Left renal cortex interstitium (tissue), 4 donors: ENCODE measurements at places on chromosomes 7 and 10.
A peak's percentile ranks its signal among the peaks of the same experiment; 100 is the strongest.

DNA sequence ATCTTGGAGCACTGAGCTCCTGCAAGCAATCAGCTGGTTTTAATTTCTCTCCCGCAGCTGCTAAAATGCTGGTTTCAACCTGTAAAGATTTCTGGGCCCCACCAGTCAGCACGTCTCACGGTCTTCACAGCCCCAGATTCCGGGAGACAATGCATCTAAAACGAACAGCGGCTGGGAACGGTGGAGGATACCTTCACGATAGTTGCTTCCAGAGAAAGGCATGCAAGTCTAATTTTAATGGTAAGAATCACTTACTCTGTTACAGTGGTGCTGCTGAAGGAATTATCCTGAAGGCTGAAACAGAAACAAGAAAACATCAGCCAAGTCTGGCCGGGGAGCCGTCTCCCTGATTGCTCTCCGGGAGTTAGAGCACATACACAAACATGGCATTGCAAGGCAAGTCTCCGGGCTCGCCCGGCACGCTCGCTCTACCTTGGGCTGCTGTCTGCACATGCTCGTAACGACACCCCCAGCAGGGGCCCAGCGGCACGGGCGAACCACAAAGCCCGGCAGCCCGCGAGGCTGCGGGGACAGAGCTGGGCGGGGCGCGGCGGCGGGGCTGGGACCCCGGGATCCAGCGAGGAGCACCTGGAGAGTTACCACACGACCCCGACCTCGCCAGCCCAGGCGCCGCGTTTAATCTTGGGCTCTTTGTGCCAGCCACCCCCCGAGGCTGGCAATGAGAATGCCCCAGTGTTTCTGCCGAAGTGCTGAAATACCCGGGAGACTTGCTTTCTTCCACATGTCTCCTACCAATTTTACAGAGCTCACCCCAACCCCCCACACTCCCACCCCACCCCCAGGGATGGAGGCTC is at the start of gene FAM13C:
Gene FAM13C (minus strand): TSS at position 406 of the 815 bp plus-strand sequence. CDS start 89 bp downstream, at position 317.
- DNase-seq: peak; percentile 55

- no peak for DNase-seq
These were observed 14.6 kb downstream of the IFIT3 start for GRCh38 chr10:89342206-89342958.

- DNase-seq: peak; percentile 28
These were observed 55.2 kb upstream of the GSDME start for GRCh38 chr7:24812305-24812945.

GRCh38 chr10:86579883-86580520 is 58.4 kb upstream of the WAPL start:
- DNase-seq: no peak

- DNase-seq: no peak
These were observed 53.3 kb upstream of the SAMD8 start for GRCh38 chr10:75058161-75058560.

DNA sequence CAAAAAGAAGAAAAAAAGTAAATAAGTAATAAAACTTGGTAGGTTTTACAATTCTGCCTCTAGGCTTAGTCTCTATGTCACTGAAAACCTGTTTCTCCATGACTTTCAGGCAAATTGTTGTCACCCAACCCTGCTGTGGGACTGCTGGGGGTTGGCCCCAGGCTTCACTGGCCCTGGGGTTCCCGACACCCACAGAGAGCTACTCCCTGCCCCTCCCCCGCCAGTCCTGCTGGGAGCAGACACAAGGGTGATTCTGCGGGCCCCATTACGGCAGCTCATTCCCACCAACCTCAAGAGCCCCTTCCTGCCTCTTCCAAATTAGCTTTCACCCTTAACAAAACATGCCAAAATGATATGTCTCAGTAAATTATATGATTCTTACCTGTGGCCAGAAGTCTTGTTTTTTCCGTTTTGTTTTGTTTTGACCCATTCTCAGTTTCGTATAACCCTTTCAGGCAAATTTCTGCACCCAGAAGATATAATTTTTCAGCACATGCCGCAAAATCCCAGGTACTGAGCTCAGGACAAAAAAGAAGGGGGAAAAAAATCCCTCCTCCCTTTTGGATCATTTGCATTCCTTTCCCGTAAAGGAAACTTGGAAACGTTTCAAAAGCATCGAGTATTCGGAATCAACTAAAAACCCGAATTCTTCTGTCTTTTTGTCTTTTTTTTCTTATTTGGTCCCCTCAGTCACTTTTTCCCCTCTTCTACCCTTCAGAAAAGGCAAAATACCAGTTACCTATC is 27.8 kb downstream of the CHST15 start:
- DNase-seq: no peak

DNA sequence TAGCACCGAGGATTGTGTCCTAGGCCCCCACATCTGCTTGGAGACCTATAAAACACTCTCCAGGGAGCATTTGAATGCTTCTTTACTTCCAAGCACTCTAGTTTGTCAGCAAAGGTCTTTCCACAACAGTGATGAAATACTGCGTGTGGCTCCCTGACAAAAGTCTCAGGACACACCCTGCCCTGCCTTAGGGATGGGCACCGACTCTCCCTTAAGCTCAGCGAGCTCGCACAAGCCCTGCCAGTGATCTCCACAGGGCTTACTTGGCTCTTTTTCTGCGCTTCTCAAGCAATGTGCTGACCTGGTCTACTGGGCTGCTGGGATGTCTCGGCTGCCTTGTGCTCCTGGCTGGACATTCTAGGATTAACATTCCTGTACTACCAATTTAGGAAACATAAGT is 84.3 kb upstream of the MPP7 start:
- no peak for DNase-seq

- DNase-seq: no peak
These were observed 315.1 kb downstream of the BBS9 start for GRCh38 chr7:33444511-33444910.

DNA sequence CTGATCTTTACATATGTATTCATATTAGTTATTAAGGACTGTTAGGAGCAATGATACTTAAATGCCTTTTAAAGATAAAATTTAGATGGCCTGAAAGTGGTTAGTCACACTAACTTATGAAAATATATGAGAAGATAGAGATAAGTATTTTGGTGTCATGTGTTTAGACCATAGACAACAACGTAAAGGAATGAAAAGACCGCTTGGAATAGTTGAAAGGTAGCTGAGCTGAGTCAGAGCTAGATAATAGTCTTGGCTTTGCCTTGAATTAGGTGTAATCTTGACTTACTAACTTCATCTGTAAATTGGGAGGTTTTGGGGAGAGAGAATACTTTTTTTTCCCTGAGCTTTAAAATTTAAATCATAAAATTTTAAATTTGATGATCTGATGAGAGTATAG is 127.0 kb downstream of the LYZL1 start:
- no peak for DNase-seq

- DNase-seq: no peak
These were observed 72.7 kb upstream of the SEC61G start for GRCh38 chr7:54831644-54832095.

- no peak for DNase-seq
These were observed 29.7 kb downstream of the C1QL3 start for GRCh38 chr10:16491933-16492332.

GRCh38 chr7:77458786-77459185 is 42.6 kb upstream of the GSAP start:
- no peak for DNase-seq

DNA sequence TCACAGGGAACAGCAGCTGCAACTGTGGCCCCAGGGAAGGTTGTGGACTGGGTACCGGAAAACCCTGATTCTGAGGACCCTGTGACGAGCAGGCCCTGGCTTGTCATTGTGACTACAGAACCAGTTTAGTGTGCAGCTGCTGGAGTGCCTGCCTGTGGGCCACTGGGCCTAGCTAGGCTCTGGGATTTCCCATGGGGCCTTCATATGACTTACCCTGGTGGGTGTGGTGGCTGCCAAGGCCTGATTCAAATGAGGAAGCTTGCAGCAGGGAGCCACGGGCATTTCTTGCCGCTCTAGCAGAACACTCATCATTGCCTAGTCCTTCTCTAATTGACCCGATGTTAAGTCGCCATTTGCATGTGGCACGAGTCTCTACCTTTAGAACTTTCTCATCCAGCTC is 14.7 kb upstream of the CAMK2G start:
- DNase-seq: no peak

- no peak for DNase-seq
These were observed 24.8 kb downstream of the AGAP3 start for GRCh38 chr7:151110941-151111645.

- DNase-seq: no peak
These were observed 187.9 kb downstream of the SNX10 start for GRCh38 chr7:26479581-26479980.

GRCh38 chr10:33365301-33365700 is 30.8 kb upstream of the NRP1 start:
- DNase-seq: no peak

- DNase-seq: no peak
These were observed 67.2 kb upstream of the POT1 start for GRCh38 chr7:124996778-124997177.

DNA sequence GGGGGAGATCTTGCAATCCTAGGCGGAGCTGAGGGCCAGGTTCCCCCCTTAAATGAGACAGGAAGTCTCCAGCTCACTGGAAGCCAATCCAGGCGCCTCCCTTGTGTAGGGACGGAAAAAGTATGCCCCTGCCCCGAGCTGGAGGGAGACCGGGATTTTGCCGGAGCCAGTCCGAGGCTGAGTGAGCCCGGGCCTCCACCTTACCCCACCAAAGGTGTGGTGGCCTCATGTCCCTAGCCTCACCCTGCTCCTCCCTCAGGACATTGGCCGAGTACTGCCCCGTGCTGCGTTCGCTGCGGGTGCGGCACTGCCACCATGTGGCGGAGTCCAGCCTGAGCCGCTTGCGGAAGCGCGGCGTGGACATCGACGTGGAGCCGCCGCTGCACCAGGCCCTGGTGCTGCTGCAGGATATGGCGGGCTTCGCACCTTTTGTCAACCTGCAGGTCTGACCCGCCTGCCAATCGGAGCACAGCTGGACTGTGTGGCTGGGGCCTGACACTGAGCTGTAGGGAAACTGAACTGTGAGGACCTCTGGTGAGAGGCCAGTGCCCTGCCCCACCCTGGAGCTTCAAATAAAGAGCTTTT is 2.0 kb downstream of the FBXL15 start:
- no peak for DNase-seq

- no peak for DNase-seq
These were observed 36.7 kb upstream of the PRPS1L1 start for GRCh38 chr7:18064242-18064838.

DNA sequence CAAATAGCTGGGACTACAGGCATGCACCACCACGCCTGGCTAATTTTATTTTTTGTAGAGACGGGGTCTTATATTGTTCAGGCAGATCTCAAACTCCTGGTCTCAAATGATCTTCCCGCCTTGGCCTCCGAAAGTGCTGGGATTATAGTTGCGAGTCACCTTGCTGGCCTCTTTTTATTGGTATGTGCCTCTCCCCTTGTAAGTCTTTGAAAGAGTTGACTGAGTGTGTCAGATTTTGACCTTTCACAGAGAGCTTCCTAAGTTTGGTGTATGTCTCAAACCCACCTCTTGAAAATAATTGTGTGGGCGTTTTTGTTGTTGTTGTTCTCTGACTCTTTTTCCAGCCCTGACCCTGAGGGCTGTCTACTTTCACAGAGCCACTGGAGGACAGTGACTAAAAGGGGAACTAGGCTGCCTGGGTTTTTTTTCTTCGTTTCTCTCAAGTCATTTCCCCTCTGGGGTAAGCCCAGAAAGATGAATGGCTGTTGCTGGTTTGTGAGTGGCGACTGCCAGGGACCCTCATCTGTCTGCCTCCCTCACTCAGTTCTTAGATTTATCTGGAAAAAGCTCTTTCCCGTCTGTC is 262.8 kb downstream of the ZEB1 start:
- no peak for DNase-seq

- DNase-seq: no peak
These were observed 60.9 kb downstream of the CSGALNACT2 start for GRCh38 chr10:43199088-43199683.

- DNase-seq: no peak
These were observed 133.6 kb downstream of the ZMIZ1 start for GRCh38 chr10:79202188-79203013.

DNA sequence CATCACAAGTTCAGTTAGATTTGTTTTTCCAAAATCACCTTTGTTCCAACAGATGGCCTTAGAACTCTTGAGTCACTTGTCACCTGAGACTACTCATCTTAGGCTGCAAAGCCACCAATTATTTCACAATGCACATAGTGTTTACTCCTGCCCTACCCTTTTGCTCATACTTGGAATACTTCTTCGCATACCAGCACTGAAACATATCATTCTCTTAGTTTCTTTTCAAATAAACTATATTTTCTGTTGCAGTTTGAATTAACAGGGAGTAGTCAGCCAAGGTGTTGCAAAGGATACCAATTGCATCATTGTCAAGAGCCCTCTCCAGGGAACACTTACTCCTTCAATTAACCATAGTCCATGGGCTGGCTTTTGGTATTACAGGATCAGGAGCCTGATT is 71.0 kb downstream of the CASD1 start:
- DNase-seq: no peak

GRCh38 chr10:133394801-133395221 is 854 bp downstream of the MTG1 start:
- no peak for DNase-seq

DNA sequence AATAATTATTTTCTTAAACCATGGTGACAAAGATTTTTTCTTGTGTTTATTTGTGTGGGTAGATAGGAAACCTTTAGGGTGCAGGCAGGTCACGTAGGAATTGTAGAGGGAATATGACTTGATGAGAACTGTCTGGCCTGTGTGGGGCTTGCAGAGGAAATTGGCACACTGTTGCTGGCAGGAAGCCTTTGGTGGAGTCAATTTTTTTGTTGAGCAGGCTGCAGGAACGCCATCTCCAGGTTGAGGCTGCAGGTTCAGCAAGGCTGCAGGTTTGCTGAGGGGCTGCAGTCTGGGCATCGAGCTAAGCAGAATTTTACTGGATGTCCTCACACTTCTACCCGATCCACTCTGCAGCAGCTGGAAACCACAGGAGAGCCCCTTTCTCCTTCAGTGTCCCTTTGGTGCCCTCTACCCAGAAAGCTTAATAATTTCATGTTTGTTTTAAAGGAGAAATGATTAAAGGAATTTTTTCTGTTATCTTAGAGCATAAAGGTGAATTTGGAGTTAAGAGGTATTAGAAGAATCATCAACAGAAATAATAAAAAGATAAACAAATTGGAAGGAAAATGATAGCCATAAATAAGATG is 37.0 kb downstream of the TBC1D12 start:
- DNase-seq: no peak

GRCh38 chr7:86914551-86914950 is 144.9 kb downstream of the ELAPOR2 start:
- no peak for DNase-seq

DNA sequence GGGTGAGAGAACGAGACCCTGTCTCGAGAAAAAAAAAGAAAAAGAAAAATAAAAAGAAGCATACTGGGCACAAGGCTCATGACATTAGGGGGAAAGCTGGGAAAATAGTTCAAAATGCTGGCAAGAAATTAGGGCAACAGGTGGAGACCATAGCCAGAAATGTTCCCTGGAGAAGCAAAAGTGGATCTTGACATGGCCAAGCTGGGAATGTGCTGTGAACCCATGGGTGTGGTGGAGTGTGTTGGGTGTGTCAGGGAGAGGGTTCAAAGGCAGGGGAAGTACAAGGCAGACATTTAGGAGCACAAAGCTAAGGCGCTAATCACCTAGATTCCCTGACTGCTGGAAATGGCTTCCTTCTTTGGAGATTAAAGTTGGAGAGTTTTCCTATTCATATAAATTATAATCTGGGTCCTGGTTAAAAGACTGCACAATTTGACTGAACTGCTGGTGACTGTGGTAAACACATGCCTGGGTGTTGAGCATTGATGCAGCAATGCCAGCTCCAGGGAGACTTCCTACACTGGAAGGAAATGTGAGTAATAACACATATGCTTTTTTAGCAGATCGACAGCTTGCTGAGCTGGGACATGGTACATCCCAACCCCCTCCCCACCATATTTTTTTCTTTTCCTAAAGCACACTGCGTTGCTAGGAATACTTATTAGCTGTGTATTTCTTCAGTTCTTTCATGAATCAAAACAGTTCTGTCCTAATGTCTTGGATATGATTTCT is 70.1 kb upstream of the ARHGAP21 start:
- DNase-seq: no peak
